ENCODE measurements at places on chromosomes 2 and 18.
A peak's percentile ranks its signal among the peaks of the same experiment; 100 is the strongest.

GRCh38 chr2:172848519-172848918 is 112.9 kb downstream of the RAPGEF4 start:
- DNase-seq: no peak

- no peak for DNase-seq
Observed at GRCh38 chr2:239305771-239306170, 95.0 kb downstream of the HDAC4 start.

DNA sequence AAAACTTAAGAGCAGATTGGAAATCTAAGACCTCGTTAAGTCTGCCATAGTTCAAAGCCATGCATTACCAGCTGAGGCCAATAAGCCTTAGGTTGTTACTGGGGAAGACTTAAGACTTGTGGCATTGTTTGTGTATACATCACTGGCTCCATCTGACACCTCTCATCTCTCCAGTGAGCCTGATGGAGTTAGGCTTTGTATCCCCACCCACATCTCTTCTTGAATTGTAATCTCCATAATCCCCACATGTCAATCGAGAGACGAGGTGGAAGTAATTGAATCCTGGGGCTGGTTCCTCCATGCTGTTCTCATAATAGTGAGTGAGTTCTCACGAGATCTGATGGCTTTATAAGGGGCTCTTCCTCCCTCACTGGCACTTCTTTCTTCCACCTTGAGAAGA is 404.6 kb downstream of the ARHGAP15 start:
- no peak for DNase-seq

GRCh38 chr2:237512774-237513466 is 25.9 kb downstream of the MLPH start:
- peak; percentile 63 for DNase-seq

DNA sequence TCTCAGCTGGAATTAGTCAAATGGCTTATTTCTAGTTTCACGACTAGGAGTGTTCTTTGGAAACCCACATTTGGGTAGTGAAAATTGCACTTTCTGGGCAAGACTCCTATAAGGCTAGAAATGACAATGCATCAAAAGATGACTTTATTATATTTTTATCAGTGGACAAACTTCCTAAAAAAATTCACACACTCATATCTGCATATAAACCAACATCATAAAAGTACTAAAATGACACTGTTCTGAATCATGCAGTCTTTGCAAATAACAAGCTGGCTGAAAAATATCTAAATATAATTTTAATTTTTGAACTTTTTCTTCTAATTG is 17.6 kb downstream of the MXD1 start:
- DNase-seq: no peak

- no peak for DNase-seq
Observed at GRCh38 chr2:165530-165929, 98.3 kb downstream of the SH3YL1 start.

GRCh38 chr2:218516614-218517013 is 51.5 kb downstream of the USP37 start:
- no peak for DNase-seq

DNA sequence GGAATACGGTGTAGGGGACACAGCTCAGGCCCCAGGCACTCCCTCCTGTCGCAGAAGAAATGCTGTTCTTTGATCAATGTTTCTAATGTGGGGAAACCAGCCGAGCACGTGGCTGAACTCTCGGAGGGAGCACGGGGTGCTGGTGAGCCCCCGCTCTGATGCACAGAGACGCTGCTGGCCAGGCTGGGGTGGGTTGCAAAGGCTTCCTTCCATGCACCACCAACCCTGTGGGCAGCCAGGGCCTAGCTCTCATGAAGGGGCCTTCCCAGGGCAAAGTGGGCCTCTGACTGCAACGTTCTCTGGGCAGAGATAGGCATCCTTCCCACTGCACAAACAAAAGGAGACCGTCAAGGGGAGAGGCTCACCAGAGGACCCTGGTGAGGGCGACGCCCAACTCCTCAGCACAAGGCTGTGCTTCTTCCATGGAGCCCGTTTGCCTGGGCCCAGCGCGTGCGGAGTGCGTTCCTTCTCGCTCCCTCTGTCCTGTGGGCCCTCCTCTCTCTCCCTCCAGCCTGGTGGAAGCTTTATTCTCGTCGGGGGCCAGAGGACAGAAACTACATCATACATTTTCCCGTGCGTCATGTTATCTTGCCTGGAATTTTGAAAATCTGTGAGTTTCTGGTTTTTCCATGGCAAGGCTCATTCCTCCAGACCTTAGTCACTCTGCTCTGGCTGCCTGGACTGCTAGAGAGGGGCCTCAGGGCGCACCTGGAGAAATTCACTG is 61.1 kb upstream of the SP3 start:
- no peak for DNase-seq

GRCh38 chr2:36469106-36469477 is 113.5 kb downstream of the CRIM1 start:
- no peak for DNase-seq

- DNase-seq: no peak
Observed at GRCh38 chr18:58411323-58411722, 217.6 kb downstream of the ALPK2 start.

GRCh38 chr2:30355306-30355705 is 91.7 kb upstream of the LCLAT1 start:
- DNase-seq: no peak

DNA sequence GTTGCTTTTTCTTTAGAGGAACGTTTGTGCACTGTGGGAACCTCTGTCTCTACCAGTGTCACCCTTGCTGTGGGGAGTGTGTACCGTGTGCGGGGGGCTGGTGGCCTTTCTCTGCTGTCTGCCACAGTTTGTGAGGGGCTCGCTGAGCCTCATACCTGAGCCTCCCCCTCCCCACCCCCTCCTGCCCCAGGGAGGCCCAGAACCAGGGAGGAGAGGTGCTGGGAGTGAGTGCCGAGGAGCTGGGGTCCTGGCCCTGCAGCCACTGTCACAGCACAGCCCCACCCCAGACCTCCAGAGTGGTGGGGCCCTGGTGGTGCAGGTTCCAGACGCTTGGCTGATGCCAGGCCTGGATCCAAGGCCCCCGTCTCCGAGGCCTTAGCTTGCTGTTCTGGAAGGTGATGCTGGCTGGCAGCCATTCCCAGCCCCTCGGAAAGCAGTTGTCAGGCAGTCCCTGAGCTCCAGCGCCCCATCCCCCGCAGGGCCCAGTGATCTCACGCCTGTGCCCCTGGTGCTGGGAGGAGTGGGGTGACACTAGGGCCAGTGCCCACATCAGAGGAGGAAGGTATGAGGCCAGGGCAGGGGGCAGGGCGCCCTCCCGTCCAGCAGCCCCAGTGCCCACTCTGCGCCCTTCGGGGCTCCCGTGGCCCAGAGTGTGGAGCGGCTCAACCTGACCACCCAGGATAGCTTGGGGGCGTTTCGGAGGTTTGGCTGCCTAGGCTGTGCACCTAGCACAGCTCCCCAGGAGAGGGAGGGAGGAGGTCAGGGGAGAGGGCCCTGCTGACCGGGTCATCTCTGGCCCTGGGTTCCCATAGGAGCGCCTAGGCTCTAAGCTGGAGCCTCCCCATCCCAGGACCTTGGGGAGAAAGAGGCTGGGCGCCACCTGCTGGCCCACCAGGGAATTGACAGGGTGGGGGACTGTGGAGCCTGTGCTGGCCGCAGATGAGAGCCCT is 53.0 kb upstream of the ALPP start:
- no peak for DNase-seq

DNA sequence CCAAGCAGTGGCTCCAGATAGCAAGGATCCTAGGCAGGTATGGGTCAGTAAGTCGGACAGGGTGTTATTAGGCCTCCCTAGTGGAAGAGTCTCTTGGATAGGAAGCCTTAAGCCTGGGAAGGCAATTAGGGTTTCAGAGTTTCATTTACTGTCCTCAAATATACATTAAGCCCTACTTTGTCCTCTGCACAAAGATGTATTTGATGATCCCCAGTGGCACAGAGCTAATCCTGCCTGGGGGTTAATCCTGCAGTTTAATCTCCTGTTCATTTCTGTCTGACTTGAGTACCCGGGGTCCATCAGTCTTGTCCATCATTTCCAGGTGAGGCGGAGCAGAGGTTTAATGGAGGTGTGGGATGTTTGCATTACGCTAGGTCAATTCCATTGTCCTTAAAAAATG is 62.0 kb downstream of the MTCL1 start:
- no peak for DNase-seq

- no peak for DNase-seq
Observed at GRCh38 chr2:20122864-20123263, 71.4 kb upstream of the LAPTM4A start.

GRCh38 chr2:186431306-186431705 is 54.8 kb upstream of the ZC3H15 start:
- DNase-seq: no peak

- no peak for DNase-seq
Observed at GRCh38 chr2:222977121-222977520, 74.9 kb upstream of the KCNE4 start.

- DNase-seq: no peak
Observed at GRCh38 chr18:58856881-58857280, 7.8 kb upstream of the ZNF532 start.

GRCh38 chr2:44957656-44958327 is 16.3 kb downstream of the SIX3 start:
- no peak for DNase-seq

DNA sequence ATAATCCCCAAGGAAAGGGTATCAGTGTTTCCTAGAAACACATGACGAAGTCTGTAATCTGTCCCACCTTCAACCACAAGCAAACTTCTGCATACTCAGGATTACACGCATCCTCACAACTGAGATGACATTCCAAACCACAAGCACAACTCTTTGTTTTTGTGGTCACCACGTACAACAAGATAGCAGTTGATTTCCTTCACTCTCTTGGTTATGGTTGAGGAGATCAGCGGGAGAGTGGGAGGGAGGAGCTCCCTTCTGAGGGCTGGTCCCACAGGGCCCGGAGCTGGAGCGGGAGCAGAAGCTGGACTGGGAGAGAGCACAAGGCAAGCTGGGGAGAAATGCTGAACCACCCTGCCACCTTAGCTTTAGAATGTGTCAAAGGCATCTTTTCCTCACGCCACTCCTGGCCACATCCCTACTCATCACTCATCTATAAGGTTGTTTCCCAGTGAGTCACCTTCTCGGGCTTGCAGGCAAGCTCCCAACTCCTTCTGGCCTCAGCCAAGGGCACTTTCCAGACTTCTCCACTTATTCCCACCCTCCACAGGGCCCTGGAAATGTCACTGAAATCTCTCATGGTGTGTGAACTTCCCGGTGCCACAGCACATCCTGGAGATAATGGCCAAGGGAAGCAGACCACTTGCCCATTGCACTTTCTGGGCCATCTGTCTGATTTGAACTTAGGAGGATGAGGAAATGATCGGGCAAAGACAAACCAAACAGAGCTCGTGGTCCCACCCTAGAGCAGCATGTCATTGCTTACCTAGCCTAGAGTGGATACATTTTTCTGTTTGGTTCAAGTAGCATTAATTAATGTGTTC is 98.9 kb upstream of the LGALSL start:
- no peak for DNase-seq

- DNase-seq: no peak
Observed at GRCh38 chr18:57273194-57273593, 79.2 kb upstream of the ST8SIA3 start.

DNA sequence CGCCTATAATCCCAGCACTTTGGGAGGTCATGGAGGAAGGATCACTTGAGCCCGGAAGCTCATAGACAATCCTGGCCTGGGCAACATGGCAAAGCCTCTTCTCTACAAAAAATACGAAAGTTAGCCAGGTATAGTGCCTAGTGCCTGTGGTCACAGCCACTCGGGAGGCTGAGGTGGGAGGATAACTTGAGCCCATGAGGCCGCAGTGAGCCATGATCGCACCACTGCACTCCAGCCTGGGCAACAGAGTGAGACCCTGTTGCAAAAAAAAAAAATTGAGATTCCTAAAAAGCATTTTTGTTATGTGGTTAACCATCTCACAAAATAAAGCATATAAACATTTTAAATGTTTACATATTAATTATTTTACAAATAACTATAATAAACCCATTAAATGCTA is 13.9 kb downstream of the PCBP1 start:
- no peak for DNase-seq

DNA sequence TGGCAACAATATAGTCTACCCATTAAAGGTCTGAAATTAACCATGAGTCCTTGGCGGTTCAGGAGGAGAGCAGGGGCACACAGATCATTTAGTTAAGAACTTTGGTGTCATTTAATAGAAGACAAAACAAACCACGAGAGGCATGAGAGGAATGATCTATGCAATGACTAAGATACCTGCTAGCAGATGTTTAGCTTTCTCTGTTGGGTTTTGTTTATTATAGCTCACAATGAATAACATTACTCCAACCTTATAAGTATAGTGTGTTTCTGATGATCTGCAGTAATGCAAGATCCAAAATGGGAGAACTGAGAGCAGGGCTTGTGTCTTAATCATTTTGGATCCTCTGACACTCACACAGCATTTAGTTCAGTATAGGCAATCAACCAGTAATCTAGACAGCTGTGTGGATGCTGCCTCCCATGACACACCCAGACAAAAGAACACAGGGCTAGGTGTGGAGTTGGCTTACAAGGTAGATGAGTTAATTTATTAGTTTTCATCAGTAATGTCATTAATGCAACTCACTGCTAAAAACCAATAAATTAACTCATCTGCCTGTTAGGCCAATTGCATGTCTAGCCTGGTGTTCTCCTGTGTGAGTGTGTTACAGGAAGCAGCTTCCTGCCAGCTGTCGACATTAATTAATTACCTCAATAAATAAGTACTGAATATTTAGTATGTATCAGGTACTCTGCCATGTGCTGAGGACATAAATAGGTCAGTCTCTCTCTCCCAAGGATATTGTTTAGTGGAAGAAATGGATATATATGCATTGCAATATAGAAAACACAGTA is 92.3 kb downstream of the CLIP4 start:
- no peak for DNase-seq

DNA sequence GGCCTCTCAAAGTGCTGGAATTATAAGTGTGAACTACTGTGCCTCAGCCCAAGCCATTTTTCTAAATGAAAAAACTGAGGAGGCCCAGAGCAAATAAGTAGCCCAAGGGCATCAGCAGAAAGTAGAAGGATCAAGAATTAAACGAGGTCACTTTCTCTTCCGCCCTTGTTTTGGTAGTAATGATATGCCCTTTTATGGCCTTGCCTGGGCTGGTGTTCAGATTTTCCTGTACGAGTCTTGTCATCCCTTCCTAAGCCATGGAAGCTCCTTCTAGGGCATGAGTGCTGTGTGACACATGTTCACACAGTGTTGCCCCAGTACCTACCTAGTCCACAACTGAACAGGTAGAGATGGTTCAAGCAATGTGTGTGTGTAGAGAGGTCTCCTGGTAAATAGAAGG is 6.6 kb downstream of the HPCAL1 start:
- DNase-seq: no peak

DNA sequence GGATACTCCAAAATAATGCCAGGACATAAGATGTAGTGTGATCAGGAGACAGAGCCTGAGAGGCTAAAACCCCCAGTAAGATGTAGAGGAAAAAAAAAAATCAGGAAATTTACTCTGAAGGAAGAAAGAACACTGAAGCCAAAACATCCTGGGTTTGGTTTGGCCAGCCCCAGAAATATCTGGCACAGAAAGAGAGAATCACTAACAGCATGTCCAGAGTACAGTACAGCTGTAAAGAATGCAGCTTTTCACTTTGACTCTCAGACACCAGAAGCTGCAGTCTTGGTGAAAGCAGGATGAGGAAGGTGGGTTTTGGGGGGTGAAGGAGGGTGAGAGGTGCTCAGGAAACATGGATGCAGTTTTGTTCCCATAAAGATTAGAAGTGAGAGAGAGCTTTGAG is 1577.7 kb upstream of the ACVR2A start:
- no peak for DNase-seq

Measured in AG09319 (cell line).